ENCODE measurements at places on chromosomes 6 and 20.

DNA sequence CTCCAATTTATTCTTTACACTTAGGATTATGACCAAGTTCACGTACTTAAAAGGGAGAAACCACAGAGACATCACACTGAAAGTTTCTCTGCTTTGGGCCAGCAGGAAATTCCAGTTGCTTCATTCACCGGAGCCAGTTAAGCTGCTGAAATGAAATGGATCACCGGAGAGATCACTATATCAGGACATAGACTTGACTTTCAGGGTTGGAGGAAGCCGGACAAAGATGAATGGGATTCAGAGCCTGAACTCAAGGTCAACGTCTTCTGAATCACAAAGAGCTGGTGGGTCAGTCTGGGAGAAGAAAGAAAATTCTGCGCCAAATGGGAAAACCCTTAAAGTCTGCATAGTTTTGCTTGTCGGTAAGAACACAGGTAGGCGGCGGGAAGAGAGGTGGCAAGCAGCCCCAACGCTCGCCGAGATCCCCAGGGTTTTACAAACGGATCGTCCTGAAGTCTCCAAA is 81.9 kb upstream of the CCDC28A start:
- DNase-seq, result no peak

GRCh38 chr6:53327017-53327395 is 21.7 kb downstream of the ELOVL5 start:
- DNase-seq, result no peak

DNA sequence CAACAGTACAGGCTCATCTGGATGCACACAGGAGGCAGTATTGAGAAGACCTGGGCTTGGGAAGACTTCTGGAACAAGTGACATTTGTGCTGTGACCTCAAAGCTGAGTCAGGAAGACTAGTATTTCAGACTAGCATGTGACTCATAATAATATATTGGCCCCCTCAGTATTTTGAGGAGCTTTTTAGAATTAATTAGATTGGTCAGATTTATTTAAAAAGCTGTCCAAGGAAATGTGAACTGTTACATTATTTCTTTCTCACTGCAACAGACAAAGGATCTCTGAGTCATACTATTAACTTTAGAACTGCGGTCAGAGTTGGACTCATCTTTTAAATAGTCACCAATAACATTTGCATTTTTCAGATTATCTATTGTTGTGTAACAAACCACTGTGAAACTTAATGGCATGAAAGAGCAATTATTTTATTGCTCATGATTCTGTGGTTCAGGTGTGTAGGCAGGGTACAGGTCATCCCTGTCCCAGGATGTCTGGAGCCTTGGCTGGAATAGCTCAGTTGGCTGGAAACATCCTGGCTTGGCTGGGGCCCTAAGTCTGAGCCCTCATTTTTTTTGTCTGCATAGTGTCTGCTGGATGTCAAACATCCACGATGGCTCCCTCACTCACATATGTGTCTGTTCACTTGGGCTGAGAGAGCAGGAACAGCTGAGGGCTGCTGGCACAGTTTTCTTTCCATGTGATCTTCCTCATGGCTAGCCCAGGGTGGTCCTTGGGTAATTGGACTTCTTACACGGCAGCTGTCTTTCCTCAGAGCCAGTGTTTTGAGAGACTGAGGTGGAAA is 46.9 kb downstream of the MAP3K4 start:
- no peak for DNase-seq

DNA sequence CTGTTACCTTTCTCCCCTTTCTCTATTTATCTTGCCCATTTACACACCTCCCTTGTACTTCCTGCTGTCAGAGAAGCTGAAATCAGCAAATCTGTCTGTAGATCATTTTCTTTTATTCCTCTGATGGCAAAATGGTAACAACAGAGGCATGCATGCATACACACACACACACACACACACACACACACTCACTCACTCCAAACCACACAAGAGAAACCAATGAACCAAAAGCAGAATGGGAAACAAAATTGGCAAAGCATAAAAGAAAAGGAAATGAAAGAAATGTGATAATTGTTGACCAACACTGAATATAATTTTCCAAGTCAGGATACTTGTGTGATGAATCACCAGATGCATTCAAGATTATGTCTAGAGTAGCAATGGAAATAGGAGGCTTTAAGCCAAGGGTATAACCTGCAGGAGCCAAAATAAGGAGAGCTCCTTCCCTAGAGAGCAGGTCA is 172.4 kb downstream of the PLCB4 start:
- no peak for DNase-seq

GRCh38 chr6:12602951-12603672 is 113.5 kb upstream of the PHACTR1 start:
- no peak for DNase-seq

DNA sequence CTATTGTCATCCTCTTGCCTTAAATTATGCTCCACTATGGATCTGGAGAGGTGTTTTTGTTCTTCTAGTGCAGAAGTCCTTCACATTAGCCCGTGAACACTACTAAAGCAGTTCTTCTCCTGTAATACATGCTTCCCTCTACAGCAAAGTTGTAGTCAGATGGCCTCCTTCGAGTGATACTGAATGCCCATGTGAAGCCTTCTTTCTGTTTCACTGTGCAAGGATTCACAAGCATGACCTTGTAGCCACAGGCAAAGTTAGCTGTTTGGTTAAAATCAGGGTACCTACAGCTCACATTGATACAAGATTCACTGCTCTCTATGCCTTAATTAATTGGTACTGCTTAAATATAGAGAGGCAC is 47.6 kb downstream of the ARHGAP18 start:
- no peak for DNase-seq

DNA sequence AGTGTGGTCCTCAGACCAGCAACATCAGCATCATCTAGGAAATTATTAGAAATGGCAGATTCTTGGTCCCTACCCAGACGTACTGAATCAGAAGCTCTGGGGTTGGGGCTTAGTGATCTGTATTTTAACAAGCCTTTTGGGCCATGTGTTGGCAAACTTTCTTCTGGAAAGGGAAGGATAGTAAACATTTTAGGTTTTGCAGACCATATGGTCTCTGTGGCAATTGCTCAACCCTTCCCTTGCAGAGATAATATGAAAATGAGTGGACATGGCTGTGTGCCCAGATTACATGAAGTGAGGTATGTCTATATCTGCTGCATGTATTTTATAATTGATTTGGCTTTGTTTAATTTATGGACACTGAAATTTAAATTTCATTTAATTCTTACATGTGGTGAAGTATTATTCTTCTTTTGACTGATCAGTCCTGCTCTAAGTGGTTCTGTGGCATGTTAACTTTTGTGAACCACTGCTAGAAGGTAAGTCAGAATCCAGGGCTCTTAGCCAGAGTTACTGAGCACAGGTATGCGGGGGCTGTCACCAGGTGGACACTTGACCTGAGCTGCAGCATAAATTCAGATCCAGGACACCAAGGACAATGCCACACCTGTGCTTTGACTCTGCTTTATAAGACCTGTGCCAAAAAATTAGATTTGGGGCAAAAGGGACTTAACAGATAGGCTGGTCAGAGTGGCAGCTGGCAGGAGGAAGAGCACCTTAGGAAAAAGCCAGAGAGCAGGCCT is 43.2 kb downstream of the LY86 start:
- DNase-seq, result no peak

- DNase-seq, result no peak
These were observed 91.2 kb downstream of the RTN4IP1 start for GRCh38 chr6:106538145-106538544.

GRCh38 chr6:155088856-155089255 is 93.7 kb downstream of the TIAM2 start:
- no peak for DNase-seq

DNA sequence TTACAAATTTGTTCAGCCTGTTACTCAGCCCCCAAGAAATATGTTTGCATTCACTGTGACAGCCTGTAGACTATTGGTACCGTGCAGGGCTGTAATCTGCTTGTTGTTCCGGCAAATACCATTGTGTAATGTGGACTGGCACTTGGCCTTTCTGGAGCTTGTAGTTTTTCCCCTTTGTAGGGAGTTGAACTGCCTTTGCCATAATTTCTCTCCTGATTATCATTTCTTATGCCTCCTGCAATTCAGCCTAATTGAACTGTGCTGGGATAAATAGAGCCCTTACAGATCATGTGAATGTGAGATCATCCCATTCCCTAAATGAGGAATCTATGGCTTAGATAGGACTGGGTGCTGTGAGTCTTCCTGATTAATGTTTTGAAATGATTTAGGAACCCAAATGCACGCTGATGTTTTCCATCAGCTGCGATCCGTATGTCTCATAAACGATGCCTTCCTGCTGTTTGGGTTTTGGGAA is 185.1 kb downstream of the JARID2 start:
- no peak for DNase-seq

DNA sequence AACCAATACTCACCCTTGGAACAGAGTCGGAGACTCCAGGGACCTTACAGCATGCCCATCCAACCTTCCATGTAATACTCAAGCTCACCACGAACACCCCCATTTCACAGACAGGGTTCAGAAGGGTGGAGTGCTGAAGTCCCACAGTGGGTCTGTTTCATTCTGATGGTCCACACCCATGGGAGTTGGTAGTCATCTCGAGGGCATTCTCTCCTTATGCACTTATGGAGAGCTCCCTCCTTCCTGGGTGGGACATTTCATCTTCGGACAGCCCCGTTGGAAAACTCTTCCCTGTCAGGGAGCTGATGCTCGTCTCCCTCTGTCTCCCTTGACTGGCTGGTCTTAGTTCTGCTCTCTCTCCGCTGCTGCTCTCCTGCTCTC is 38.9 kb downstream of the COX4I2 start:
- DNase-seq, result no peak

DNA sequence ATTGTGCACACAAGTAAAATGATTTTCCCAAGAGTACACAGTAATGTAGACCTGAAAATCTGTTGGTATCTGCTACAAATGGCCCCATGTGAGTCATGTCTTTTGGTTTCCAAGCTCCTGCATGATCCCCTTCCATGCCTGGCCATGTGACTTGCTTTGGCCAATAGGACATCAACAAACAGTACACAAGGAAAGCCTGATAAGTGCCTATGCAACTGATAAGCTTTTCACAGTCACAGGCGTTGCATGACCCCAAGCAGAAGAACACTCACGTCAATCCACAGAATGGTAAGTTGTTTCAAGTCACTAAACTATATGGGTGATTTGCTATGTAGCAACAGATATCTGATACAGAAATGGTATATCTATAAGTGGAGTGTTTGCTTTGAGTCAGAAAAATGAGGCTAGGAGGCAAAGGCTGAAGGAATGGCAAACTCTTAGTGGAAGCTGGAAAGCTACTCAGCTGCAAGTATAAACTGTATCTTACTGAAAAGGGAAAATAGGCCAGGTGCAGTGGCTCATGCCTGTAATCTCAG is 160.1 kb upstream of the BEND3 start:
- DNase-seq, result no peak

GRCh38 chr6:136212608-136213007 is 37.5 kb downstream of the MTFR2 start:
- no peak for DNase-seq

GRCh38 chr20:17565169-17565845 is 4.6 kb upstream of the DSTN start:
- no peak for DNase-seq

GRCh38 chr6:51260003-51260402 is 441.3 kb downstream of the TFAP2B start:
- no peak for DNase-seq

- no peak for DNase-seq
These were observed 45.4 kb downstream of the PANK2 start for GRCh38 chr20:3934624-3935023.

- DNase-seq, result no peak
These were observed 91.9 kb downstream of the MYLK4 start for GRCh38 chr6:2658788-2659187.

GRCh38 chr6:87623248-87623647 is 33.3 kb downstream of the ORC3 start:
- DNase-seq, result no peak

GRCh38 chr6:72425003-72425681 is 196.7 kb upstream of the KCNQ5 start:
- DNase-seq, result no peak

DNA sequence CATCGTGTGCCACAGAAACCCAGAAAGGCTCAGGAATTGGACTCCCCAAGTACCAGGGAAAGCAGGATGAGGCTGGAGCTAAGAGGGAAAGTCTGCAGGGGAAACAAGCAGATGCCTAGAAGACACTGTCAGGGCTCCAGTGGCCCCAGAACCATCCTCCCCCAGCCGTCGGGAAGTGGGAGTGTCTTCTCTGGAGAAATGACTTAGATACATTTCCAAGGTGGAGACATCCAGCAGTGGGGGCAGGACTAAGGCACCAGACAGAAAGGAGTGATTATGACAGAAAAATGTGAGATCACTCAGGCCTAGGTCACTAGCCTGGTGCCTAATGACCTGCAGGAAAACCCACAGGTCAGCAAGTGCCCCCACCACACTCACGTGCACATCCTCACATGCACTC is 36.0 kb upstream of the VSX1 start:
- no peak for DNase-seq

DNA sequence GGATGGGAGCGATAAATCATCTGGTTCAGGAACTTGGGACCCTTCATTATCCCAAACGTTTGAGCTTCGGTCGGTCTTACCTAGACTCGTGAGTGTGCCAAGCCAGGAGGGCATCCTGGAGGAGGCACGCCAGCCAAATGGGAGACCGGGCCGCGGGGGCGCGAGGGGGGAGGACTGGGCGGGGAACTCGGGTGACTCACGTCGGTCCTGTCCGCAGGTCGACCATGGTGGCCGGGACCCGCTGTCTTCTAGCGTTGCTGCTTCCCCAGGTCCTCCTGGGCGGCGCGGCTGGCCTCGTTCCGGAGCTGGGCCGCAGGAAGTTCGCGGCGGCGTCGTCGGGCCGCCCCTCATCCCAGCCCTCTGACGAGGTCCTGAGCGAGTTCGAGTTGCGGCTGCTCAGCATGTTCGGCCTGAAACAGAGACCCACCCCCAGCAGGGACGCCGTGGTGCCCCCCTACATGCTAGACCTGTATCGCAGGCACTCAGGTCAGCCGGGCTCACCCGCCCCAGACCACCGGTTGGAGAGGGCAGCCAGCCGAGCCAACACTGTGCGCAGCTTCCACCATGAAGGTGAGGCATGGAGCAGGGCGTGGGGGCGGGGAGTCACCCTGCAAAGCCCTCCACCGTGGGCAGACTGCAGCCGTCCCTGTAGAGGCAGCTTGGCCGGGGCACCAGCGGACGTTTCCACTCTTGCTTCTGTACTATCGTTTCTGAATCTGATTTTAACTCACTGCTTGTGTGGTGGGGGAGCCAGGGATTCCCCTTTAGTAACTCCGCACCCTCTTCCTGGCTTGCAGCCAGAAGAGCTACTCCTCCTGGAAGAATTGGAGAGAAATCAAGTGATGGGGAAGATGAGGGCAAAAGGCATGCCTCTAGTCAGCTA is 2.7 kb downstream of the BMP2 start:
- DNase-seq, result peak; percentile 83

GRCh38 chr20:63049561-63050221 is 42.9 kb upstream of the BHLHE23 start:
- DNase-seq, result no peak
